Urinary bladder (tissue), 4 donors: ENCODE measurements at places on chromosomes 6 and 20. TPM values are rescaled to one million over a fixed set of nuclear protein-coding genes. Genes with fewer than 3 reads are reported as not detected.

- DNase-seq = no peak
Measured at GRCh38 chr20:49758781-49759180, 45.1 kb upstream of the B4GALT5 start.

DNA sequence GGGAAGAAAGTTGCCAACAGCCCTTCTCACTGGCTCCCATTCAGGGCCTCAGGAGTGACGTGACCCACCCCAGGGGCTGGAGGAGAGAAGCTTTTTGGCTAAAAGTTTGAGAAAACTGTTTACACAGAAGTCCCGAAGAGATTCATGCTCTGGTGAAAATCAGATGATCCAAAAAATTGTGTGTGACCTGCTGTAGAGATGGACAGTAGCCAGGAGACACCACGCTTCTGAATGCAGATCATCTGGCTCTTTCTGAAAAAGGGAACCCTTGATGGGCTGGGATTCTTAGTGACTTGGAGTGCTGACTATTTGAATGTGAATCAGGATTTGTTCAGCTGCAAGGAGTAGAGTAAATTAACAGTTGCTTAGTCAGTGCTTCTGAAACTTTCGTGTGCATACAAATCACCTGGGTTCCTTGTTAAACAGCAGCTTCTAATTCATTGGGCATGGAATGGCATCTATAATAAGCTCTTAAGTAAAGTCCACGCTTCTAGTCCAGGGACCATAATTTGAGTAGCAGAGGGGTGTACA lies 265.1 kb downstream of the PREX1 start:
- DNase-seq = no peak

DNA sequence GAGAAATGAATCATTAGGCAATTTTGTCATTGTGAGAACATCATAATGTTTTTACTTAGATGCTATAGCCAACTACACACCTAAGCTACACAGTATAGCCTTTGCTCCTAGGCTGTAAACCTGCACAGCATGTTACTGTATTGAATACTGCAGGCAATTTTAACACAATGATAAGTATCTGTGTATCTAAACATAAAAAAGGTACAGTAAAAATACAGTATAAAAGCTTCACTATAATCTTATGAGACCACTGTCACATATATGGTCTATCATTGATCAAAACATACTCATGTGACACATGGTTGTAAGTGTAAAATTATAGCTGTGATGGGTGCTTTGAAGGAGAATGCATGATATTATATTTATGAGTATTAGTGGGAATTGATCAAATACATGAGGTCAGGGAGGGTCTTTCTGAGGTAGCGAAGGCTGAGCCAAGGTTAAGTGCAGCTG lies 29.2 kb upstream of the CCN2 start:
- DNase-seq = no peak

DNA sequence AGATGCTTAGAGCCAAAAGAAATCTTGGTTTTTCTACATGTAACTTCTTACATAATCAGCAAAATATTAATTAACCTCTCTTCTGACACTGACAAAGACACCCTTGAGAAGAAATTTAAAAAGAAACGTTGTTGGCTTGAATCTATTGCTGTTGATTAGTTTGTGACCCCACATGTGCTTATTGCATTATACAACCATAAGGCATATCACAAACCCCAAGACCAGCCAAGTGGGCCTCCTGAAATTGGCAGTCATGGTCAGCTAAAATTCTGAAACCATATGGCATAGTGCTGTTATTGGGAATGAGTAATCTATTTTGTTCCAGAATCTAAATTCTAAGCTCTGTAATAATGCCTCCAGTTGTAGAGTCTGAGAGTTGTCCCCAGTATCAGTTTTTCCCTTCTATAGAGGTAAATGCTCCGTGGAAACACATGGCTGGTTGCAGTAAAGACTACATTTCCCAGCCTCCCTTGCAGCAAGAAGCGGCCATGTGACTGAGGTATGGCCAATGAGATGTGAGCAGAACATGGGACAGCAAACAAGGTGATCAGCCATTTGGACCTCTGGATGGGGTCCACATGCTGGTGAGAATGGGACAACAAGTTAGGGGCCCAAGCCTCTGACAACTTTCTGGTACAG lies 42.3 kb upstream of the PTPN1 start:
- no peak for DNase-seq

- DNase-seq = no peak
Measured at GRCh38 chr6:167742719-167743303, 83.9 kb upstream of the AFDN start.

DNA sequence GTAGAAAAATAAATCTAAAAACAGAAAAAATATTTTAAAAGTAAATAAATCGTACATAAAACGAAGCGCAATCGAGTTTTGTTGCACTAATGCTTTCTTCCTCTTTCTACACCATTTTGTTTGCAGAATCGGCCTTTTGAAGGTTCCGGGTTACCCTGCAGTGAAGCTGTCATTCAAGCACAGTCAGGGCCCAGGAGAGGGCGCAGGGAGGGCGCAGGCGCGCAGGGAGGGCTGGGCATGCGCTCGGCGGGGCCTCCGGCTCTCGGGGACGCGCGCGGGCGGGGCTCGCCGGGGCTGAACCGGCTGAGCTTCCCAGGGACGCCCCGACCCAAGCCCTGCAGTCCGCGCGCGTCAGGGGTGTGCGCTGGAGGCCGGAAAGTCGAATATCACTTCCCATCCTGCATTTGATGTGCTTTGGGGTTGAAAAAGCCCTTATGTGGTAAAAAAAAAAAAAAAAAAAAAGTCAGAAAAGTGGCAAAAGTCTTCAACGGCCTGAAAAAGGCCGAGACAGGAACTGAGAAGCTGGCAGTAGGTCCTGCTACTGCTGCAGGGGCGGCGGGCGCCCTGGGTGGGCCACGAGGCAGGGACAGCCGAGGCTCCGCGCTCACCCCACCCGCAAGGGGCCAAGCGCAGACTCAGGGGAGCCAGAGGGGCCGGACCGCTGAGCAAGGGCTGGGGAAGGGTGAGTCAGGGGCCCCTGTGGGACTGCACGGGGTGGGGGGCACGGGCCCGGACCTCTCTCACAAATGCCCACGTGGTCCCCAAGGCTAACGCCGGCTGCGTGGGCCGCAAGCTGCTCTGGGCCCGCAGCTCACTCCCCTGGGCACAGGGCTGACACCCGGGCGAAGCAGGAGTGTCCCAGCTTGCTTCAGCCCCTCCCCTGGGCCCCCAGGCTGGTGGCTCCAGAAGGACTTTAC lies 40.5 kb downstream of the THBS2 start:
- peak; percentile 77 for DNase-seq

The SAMHD1 gene
- 146 TPM for polyA plus RNA-seq

The PACSIN1 gene
- polyA plus RNA-seq = 0.20 TPM

The MYH7B gene
- 0.81 TPM for polyA plus RNA-seq

The CTCFL gene
- polyA plus RNA-seq = not detected

The TAGAP gene
- polyA plus RNA-seq = 3.5 TPM

The RFX6 gene
- 0.06 TPM for polyA plus RNA-seq

The PRL gene
- not detected for polyA plus RNA-seq
